ENCODE measurements at places on chromosomes 13 and 19. TPM values are rescaled to one million over a fixed set of nuclear protein-coding genes. Genes with fewer than 3 reads are reported as not detected.

The ZNF699 gene
- 7.3 TPM for total RNA-seq

The EPS8L1 gene
- total RNA-seq: 0.98 TPM

The CAPN12 gene
- not detected for total RNA-seq

The HIF3A gene
- 22.0 TPM for total RNA-seq

The PRPF31 gene
- total RNA-seq: 55.5 TPM

The NKG7 gene
- total RNA-seq: not detected

The TSSK6 gene
- 2.7 TPM for total RNA-seq

The ZNF285 gene
- 1.2 TPM for total RNA-seq

The CGB3 gene
- total RNA-seq: not detected

The FGF14 gene
- 8.1 TPM for total RNA-seq

The COG6 gene
- total RNA-seq: 16.2 TPM

The CDC37 gene
- total RNA-seq: 160 TPM

The ZNF627 gene
- total RNA-seq: 10.3 TPM

The ZFP28 gene
- total RNA-seq: 5.1 TPM

The CEACAM4 gene
- not detected for total RNA-seq

The ATP12A gene
- not detected for total RNA-seq

The CYSLTR2 gene
- not detected for total RNA-seq

The USPL1 gene
- 12.9 TPM for total RNA-seq

The PHLDB3 gene
- 9.6 TPM for total RNA-seq

Data from subcutaneous preadipocyte (primary cell).